ENCODE measurements at places on chromosomes 7 and 10.
A peak's percentile ranks its signal among the peaks of the same experiment; 100 is the strongest.

GRCh38 chr10:125152450-125153368, 7.7 kb downstream of the CTBP2 start:
- DNase-seq, result no peak

DNA sequence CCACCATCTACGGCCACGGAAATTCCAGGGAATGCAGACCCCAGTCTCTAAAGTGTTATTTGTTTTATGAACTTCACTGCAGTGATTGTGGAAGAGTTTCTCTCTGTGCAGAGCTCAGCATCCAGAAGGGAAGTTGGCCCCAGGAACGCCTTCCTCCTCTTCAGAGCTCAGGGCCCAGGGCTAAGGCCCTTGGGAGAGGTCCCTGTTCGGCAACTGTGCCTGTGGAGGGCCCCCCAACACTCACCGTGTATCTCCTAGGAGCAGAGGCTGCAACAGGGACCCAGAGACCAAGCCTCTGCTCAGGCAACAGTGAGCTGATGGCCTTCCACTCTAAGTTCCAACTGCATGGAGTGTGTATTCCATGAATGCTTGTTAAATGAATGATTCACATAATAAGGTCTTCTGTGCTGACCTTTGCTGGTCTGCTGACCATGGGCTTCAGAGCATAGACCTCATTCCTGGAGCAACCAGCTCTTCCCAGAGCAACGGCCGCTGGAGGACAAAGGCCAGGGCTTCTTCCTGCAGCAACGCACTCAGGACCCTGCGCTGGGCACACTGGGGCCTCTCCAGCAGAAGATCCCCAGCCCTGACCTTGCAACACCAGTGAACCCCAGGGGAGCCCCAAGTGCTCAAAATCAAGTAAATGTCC, 7.7 kb downstream of the DIP2C start:
- DNase-seq, result no peak

DNA sequence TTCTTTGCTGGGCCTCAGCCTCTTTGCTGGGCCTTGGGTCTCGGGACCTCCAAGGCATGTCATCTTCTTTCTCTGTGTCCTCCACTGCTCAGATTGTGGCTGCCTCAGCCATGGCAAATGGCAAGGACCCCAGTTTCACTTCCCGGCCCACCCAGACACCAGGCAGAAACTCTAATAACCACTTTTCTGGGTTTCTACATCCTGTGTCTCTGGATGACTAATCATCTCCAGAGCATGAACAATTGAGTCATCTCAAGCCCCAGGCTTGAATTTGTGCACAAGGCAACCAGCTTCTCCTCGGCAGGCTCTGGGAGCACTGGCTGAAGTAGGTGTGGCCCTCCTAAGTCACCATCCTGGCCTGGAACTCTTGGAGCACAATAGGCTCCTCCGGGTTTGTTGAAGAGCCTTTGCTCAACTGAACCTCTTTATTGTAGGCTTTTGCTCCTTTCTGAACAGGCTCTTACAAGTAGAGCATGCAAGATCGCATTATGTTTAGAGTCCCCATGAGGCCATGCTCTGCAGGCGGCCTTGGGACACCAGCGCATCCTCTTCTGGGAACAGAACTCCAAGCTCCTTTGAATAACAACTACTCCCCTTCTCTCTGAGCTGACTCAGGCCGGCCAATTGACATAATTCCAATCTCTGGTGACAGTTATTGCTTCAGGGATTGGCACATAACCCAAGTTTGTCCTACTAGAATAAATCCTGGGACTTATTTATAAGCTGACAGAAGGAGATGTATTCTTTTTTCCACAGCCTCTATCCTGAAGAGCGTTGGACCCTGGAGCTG, 218.1 kb downstream of the WDR11 start:
- peak; percentile 18 for DNase-seq

GRCh38 chr7:123499211-123499970, 35.0 kb downstream of the IQUB start:
- no peak for DNase-seq

DNA sequence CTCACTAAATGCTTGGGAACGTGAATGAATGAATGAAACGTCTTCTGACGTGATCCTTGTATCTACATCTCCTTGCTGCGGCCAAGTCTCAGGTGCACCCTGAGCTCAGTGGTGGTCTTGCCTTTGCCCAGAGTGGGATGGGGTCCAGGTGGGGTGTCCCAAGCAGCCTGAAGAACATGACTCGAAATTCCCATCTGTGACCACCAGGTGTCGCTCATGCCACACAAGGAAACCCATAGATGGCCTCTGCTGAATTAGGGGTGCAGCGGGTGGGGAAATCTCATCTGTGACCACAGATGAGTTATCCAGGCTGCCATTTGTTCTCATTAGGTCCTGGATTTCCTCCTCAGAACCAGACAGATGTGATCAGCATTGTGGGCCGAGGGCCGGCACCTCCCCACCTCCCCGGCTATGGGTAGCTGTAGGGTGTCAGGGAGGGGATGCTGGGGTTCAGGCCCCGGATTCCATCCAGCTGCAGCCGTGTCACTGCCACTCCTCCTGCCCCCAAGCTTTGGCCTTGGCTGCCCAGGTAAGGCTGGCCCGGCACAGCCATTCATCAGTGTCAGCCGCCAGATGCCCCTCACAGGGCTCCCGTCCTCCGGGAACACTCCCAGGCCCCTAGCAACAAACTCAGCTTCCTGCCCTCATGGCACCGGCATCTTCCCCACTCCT, 21.0 kb upstream of the GNA12 start:
- DNase-seq, result peak; percentile 63

GRCh38 chr10:127024685-127025435, 119.6 kb downstream of the DOCK1 start:
- DNase-seq, result no peak

DNA sequence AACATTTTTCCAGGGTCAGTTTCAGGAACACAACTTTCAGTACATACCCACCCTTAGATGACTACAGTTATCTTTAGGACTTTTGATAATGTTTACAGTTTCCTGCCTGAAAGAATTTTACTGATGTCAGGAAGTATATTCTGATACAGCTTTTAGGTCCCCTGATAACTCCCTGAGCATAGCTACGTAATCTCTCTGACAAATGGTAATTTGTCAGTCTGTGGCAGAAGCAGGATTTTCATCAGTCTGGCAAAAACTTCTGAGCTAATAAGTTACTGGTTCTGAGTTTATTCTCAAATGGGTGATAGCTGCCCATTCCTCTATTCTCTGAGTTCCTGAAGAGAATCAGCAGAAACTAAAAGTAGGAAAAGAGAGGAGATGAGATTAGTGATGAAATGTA, 270.1 kb upstream of the MTPN start:
- no peak for DNase-seq

GRCh38 chr7:106061301-106061979, 50.7 kb downstream of the SYPL1 start:
- DNase-seq, result no peak

- no peak for DNase-seq
Observed at GRCh38 chr10:66927251-66927935, 1.6 kb downstream of the LRRTM3 start.

DNA sequence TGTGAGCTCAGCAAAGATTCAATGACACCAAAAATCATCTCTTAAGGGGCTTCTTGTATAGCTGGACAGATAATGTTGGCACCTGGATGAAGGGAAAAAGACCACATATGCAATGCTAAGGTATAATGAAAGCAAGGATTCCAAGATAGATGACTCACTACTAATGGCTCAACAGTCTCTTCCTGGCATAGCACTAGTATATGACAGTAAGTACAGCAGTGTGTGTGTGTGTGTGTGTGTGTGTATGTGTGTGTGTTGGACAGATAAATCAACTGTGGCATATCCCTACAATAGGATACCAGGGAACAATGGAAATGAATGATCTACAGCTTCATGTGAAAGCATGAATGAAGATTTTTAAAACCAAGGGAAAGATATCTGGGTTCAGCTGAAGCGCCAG, 257.1 kb downstream of the SFMBT2 start:
- DNase-seq, result no peak

- DNase-seq, result no peak
Observed at GRCh38 chr7:14551310-14551709, 351.2 kb downstream of the DGKB start.

DNA sequence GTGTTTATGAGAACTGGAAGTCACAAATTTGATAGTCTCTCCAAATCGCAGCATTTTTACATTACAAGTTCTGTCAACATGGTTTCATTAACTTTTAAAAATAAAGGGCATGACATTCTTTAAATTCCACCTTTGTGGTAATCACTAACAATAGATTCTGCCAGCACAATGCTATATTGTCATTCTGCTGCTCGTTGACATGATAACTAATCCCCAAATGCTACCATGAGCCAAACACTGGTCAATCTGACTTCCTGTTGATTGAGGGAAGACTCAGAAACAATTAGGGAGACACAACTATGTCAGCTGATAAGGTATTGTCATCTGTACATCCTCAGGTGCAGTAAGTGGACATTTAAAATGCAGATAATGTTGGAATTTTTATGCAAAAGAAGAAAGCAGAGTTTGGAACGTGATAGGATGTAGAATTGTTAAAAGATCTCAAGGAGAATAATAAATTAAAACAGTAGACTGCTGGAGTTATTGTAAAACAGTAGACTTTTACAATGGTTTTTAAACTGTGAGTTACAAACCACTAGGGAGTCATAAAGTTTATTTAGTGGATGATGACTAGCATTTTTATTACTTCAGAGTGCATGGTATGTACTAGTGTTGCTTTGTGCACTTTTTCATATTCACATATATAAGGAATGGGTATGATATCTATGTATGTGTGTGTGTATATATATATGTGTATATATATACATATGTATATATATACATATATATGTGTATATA, 126.4 kb upstream of the DKK1 start:
- no peak for DNase-seq

- DNase-seq, result no peak
Observed at GRCh38 chr7:29561271-29561670, 2.4 kb upstream of the PRR15 start.

DNA sequence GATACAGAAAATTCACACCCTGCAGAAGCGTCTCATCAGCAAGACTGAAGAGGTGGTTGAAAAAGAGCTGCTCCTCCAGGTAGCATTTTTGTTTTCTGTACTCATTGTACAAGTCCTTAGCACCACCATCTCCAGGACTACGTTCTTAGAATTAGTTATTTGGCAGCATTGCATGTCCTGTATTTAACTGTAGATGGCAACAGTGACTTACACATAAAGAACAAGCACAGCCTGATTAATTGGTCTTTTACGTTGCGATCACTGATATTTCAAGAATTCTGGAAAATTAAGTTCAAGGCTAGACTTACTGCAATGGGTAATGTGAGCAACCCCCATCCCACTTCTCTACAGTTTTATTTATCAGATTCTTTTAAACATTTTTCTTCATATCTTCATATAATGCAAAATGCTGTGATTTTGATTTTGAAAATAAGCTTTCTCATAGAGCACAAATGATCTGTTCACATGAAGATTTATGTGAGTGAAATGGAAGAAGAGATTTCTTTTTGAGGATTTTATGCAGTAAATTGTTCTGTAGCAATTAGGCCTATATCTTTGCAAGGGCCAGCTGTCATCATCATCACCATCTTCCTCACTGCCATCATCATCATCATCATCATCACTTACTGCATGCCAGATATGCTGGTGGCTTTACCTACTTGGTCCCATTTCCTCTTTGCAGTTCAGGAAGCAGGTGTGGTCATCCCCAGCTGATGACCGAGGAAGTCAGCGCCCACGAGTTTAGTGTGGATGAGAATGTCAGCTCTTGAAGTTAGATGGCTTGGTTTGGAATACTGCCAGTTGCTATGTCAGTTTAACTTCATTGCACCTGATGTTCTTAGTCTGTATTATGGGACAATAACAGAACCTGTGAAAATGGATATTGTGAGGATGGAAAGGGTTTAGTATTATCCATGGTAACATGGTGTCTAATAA, 53.4 kb downstream of the CFAP58 start:
- DNase-seq, result no peak

Data from GM12891 (cell line).